ENCODE measurements at places on chromosomes 3 and 15. TPM values are rescaled to one million over a fixed set of nuclear protein-coding genes. Genes with fewer than 3 reads are reported as not detected.
A peak's percentile ranks its signal among the peaks of the same experiment; 100 is the strongest.

- H3K4me3 ChIP-seq = no peak overlapping the region
- H3K27me3 ChIP-seq = no peaks in the 10 kb centered on the region
- DNase-seq = no peak
- no peak overlapping the region for H3K27ac ChIP-seq
- peaks cover 33% of the 10 kb centered on the region for H3K4me1 ChIP-seq
These were observed 33.6 kb upstream of the APH1B start for GRCh38 chr15:63243776-63244175.

GRCh38 chr3:12541625-12542024, 3.7 kb downstream of the MKRN2OS start:
- H3K27ac ChIP-seq = no peak overlapping the region
- H3K4me1 ChIP-seq = no peaks in the 10 kb centered on the region
- no peaks in the 10 kb centered on the region for H3K36me3 ChIP-seq
- DNase-seq = peak; percentile 27
- no peaks in the 10 kb centered on the region for H3K27me3 ChIP-seq
- no peak overlapping the region for H3K4me3 ChIP-seq

ROBO1 gene
- total RNA-seq = 0.07 TPM

ITIH4 gene
- 32.8 TPM for total RNA-seq

GRCh38 chr3:48372377-48372770, 355 bp downstream of the FBXW12 start:
- no peaks in the 10 kb centered on the region for H3K27me3 ChIP-seq
- no peak overlapping the region for H3K27ac ChIP-seq
- H3K4me1 ChIP-seq = no peaks in the 10 kb centered on the region
- no peak for DNase-seq
- no peak overlapping the region for H3K4me3 ChIP-seq
